ENCODE measurements at places on chromosomes 5 and 9.
A peak's percentile ranks its signal among the peaks of the same experiment; 100 is the strongest.

GRCh38 chr9:124312290-124313265 lies 54.8 kb downstream of the NEK6 start:
- no peak for DNase-seq

DNA sequence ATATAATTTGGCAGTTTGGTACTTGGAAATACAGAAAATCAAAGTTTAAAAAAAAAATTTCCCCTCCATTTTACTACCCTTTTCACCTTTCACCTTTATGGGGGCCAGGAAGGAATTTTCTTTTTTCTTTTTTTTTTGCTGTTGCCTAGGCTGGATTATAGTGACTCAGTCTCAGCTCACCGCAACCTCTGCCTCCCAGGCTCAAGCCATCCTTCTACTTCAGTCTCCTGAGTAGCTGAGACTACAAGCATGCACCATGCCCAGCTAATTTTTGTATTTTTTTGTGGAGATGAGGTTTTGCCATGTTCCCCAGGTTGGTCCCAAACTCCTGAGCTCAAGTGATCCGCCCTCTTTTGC lies 9.1 kb downstream of the CHMP5 start:
- no peak for DNase-seq

DNA sequence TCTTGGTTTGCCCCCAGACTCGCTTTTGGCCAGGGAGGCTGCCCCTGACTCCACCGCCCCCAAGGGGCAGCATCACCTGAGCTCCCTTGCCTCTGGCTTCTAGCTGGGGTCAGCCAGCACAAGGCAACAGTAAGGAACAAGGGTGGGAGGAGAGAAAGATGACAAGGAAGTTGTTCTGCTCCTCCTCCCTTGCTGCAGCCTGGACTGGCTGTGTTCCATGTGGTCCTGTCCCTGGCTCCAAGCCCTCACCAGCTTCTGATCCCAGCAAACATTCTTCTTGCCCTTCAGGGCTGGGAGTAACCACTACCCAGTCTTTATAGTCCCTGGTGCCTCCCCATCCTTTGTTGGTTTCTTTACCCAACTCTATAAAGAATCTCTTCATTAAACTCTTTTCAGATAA lies 100.3 kb upstream of the SPIN1 start:
- DNase-seq: no peak

DNA sequence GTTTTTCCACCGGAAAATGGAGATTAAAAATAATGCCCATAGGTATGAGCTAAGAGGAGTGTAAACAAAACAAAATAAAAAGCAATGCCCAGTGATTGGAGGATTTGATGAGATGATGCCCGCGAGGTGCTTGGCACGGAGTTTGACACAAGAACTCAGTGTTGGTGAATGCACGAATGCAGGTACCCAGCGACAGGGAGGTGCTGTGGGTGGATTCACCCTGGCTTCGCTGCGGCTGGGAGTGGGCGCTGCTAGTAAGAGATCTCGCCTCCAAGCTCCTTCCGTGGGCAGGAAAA lies 526 bp upstream of the STXBP1 start:
- no peak for DNase-seq

DNA sequence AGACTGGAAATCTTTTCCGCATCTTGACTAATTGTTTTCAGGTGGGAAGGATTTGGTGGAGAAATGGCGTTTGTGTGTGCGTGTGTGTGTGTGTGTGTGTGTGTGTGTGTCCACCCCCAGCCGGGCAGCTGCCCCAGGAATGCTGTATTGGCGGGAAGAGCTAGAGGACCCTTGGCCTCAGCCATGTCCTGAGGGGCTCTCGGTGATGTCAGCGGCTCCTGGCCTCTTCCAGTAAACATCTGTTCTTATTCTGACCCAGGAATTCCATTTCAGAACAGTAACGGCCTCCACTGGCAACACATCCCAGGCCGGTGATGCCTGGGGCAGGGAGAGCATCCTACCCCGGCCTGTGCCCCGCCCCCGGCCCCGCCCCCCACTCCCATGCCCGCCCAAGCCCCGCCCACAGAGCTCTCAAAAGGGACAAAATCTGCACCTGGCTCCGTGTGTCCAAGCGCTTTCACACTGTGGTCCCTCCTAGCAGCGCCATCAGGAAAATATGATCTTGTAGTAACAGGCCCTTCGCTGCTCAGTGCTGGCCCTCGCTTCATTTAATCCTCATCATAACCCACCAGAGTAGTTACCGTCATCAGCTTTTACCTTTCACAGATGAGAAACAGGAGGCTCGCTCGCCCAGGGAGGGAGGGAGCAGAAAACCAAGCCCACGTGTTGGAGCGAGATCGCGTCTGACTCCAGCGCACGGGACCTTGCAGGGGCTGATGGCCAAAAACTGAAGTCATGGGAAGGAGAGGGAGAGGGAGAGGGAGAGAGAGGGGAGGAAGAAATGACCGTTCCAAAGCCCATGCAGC lies 18.9 kb downstream of the ADAMTS2 start:
- DNase-seq: no peak

GRCh38 chr5:157384971-157385709 lies 74.9 kb upstream of the NIPAL4 start:
- DNase-seq: no peak

GRCh38 chr9:7479300-7479699 lies 320.3 kb downstream of the DMAC1 start:
- no peak for DNase-seq

- DNase-seq: no peak
Measured at GRCh38 chr5:158716668-158717067, 383.0 kb downstream of the EBF1 start.

GRCh38 chr5:26921439-26921838 lies 116.9 kb downstream of the CDH9 start:
- no peak for DNase-seq

DNA sequence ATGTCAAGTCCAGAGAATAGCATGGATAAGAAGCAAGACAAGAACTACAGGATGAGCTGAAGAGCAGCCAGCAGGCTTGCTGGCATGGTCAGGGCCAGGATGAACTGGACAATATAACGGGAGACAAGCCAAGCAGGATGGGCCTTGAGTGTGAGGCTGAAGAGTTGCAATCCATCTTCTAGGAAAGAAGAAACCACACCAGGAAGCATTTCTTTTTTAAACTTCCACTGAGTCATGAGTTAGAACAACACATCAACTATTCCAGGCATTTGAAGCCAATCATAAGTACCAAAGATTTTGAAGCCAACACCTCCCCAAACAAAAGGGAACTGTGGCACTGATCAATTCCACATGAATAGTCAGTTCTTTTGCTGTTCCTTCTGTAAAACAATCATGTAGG lies 27.3 kb downstream of the SLC31A2 start:
- DNase-seq: no peak

GRCh38 chr5:34410411-34411139 lies 245.6 kb upstream of the RAI14 start:
- DNase-seq: no peak

DNA sequence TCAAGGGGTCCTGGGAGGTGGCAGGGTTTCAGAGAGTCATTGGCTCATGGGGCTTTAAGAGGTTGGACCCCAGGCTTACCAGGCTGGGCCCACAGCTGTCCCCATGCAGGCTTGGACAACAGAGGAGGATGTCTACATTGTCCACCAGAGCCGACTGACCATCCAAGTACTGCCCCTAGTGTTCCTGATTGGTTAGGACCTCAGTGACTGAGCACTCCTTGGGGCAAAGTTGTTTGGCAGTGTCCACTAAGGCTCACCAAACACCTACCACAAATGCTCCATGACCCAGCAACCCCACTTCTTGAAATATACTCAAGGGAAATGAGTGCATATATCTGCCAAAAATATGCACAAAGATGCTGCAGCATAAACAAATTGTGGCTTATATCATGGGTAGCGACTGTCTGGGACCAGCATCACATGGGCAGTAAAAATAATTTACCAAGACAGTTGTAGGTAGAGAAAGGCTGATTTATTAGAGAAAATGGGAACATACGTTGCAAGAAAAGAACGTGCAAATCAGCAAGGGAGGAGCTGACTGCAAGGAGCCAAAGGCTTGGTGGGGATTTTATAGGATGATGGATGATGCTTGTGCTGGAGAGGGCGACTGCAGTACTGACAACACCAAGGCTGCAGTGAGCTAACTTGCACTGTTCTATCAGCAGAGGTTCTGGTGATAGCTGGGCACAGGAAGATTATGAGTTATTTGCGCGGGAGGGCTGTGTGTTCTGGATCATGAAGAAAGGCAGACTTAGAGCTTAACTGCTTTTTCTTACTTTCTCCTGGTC lies 265.2 kb downstream of the GADD45G start:
- no peak for DNase-seq

GRCh38 chr9:87441251-87441650 lies 56.4 kb upstream of the DAPK1 start:
- no peak for DNase-seq

DNA sequence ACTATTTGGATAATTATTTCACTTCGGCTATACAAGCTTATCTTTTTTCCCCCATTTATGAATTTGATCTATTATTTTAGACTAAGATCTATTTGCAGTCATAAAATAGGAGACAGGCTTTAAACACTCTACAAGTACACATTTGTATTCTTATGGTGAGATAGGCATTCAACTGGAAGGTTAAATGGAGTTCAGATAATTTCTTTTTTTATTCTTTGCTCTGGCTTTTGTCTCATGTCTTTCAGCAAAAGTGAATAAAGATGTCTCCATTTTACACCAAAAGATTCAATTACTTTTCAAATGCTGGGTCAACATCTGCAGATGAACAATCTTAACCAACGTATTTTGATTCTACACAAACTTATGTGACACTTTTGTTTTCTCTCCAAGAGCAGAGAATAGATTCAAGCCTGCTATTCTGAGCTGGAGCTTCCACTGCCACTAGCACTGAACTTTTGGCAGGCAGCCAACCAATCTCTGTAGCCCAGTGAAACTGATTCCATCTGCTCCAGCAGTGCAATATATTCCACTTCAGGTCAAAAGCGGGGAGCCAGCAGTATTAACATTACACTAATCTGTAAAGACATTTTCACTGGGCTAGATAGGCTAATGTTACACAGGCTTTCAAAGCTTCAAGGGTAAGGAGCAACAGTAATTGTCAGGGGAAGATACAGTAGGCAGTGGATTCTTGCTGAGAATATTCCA lies 452.0 kb upstream of the ZNF608 start:
- DNase-seq: no peak

- no peak for DNase-seq
Measured at GRCh38 chr9:112170235-112170634, 4.9 kb downstream of the SUSD1 start.

DNA sequence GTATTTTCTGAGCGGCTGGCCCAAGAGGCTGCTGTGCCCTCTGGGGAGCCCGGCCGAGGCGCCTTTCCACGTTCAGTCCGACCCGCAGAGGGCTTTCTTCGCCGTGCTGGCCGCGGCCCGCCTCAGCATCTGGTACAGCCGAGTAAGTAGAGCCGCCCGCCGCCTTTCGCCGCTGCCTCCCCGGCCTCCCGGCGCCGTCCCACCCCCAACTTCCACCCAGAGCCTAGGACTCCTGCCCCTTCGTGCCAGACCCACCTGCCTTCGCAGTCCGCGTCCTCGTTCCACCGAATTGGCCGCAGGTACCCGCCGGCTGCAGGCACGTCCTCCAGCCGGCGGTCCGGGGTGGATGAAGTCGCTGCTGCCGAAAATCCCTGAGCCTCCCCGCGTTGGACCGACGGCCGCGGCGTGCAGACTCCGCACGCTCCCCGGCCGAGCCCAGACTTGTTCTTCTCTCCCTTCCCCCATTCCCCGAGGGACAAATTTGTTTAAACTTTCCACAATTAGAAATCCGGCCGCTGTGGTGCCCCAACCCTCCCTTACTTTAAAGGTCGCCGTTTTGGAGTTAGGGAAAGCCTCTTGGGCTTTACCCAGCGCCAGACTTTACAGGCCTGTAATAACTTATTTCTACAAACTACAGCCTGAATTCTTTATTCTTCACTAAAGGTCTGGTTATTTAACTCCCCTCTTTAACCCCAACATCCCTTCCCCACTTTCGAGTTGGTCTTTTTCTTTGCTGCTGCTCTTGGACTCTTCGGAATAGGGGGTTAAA lies 589 bp downstream of the RIC1 start:
- peak; percentile 23 for DNase-seq

DNA sequence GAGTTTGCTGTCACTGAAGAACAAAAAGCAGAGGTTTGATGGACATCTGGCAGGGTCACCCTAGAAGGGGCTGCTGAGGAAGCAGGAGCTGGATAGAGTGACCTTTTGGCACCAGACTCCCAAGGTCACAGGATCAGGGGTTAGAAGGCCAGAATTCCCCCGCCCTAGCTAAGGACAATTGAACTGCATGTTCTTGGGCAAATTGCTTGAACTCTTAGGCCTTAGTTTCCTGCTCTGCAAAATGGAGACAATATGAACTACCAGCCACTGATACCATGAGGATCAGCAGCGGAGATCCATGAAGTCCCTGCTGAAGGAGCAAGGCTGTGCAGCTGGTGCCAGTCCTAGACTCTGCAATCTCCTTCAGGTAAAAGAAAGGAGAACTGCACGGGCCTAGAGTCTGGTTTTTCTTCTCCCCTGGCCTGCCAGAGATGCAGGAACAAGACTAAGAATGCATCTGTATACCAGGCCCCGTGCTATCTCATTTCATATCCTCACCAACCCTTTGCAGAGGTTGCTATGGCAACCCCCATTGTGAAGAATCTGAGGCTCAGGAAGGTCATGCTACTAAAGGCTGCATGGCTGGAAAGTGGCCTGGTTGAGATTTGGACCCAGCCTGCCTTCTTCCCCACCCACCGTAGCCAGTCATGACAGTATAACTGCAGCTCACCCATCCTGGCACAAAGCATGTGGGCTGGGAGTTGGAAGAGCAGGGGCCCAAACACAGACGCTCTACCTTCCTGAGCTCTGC lies 33.7 kb downstream of the CAMK2A start:
- DNase-seq: no peak

GRCh38 chr5:133066045-133066444 lies 14.2 kb downstream of the HSPA4 start:
- DNase-seq: no peak

DNA sequence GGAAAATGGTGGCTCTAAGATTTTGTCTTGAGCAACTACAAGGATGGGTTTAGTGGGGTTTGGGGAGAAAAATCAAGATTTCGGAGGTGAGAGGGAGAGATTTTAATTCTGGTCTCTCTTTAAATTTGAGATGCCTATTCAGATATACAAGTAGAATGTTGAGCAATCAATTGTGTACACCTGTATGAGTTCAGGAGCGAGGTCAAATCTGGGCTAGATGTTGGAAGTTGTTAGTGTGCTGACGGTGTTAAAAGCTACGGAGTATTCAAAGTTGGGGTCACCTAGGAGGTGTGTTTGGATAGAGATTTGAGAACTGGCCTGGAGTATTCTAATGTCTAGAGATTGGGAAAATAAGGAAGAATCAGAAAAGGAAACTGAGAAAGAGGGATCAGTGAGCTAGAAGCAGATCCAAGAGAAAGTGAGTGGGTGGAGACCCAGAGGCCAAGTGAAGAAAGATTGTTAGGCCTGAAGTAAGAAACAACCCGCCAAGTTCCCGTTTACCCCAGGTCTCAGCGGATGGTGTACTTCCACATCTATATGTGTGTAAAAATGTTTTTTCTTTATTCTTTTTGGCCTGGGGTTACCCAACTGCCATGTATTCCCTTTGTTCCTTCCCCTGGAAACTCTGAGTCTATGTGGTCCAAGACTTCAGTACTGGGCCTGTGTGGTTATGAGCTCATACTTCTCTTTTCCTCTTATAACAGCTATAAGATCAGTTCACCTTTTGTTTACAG lies 11.9 kb upstream of the ARHGAP26 start:
- no peak for DNase-seq
